ENCODE measurements at places on chromosomes 5 and 9. TPM values are rescaled to one million over a fixed set of nuclear protein-coding genes. Genes with fewer than 3 reads are reported as not detected.

DNA sequence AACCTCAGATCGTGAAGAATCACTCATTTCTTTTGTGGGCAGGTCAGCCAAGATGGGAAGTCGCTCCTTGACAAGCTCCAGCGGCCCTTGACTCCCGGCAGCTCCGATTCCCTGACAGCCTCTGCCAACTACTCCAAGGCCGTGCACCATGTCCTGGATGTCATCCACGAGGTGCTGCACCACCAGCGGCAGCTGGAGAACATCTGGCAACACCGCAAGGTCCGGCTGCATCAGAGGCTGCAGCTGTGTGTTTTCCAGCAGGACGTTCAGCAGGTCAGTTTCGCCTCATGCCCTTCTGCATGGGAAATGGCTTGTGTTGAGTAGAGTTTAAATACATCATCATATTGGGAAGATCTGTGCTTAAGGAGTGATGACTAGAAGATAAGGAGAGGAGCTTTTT lies 173.3 kb downstream of the TRIO start:
- DNase-seq = no peak

DNA sequence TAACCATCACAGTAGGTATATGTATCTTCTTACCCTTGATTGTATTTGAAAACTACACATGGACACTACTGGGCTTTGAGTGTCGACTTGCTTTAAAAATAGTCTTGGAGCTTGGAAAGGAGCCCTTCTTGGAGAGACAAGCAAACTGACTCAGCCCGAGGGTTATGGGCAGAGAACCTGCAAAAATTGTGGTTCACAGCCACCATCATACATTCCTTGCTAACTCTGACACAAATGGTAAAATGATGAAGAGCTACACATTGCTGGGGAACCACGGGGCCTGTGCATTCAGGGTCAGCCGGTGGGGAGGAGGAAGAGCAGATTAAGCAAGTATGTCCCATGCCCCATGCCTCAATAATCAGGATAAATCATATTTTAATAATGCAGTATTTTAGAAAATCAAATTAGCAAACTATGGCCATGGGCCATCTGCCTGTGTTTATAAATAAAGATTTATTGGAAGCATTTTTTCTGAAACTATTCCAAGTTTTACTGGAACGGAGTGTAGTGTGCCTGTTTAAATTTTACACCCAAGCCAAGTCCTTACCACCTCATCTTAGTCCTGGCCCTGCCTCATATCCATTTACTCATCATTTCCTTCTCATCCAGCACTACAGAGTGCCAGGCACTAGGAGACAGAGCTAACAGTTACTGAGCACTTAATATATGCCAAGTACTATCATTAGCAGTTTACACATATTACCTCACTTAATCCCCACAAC lies 195.7 kb downstream of the PALM2AKAP2 start:
- DNase-seq = no peak

The HMCN2 gene
- not detected for polyA plus RNA-seq

The SPINK13 gene
- not detected for polyA plus RNA-seq

The CNOT8 gene
- 38.8 TPM for polyA plus RNA-seq

DNA sequence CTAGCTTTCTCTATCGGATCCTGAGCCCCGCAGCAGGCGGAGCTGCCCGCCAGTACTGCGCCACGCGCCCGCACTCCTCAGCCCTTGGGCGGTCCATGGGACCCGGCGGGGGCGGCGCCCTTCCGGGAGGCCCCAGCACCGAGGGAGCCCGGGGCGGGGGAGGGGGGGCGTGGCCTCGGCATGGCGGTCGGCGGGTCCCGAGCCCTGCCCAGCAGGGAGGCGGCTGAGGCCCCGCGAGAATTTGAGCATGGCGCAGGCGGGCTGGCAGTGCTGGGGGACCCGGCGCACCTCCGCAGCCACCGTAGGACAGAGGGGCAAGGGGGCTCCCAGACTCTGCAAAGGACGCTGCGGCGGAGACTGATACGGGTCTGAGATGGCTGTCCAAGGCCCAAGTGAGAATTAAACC lies 6.8 kb downstream of the ZDHHC11B start:
- no peak for DNase-seq

DNA sequence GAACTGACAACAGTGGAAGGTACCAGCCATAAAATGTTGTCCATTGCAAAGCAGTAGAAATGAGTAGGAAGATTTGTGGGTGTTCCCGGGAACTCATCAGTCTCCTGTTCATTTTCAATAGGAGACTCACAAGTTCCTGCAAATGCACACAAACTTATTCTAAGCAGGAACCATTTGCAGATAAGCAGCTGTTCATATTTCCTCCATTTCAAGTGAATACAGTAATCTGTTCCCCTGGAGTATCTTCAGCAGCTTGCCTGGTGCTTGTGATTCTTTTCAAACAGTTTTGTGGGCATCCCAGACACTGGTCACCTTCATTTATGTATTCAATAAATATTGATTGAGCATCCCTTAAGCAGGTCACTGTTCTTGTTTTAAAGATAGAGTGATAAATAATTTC lies 1315.5 kb upstream of the C9orf72 start:
- no peak for DNase-seq

The GCNT4 gene
- 10.1 TPM for polyA plus RNA-seq

The SLC27A6 gene
- 0.10 TPM for polyA plus RNA-seq

- no peak for DNase-seq
Measured at GRCh38 chr9:129423216-129423615, 197.7 kb downstream of the C9orf50 start.

- no peak for DNase-seq
Measured at GRCh38 chr9:114002271-114002985, 75.7 kb downstream of the AMBP start.

GRCh38 chr5:149438711-149439132 lies 59.6 kb upstream of the IL17B start:
- no peak for DNase-seq

The LCN15 gene
- polyA plus RNA-seq = not detected

DNA sequence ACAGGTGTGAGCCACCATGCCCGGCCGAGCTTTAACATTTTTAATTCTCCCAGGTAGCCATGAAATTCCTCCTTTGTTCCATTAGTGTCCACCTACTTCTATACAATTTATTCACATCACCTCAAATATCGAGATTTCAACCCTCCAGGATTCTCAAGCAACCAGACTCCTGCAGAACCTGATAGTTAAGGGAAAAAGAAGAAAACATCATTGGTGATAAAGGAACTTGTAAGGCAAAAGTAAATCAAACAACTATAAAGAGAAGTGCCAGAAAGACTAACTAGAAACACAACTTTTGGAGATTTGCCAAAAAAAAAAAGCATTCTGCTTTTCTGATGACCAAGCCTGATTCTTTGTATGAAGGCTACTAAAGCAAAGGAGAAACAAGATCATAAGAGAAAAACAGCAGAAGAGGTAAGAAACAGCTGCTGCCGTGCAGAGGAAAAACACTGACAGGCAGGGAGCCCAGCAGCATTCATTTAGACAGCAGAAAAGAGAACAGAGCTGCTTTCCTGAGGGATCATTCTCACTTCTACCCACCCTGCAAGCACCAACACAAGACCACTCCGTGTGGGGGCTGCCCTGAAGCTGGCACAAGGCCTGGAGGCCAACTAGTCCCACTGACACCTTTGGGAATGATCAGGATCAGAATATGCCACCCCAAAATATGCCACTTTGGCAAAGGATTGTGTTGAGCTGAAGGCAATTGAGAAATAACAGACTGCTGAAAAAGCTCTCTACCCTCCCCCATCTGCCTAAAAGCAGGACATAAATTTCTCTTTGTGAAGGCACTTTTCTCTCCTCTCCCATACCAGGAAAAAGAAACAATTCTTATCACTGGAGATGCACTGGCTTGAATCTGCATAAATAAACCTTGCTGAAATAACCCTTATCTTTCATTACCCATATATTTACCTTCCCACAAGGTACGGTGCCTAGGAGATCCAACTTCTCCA lies 75.1 kb downstream of the ALDH7A1 start:
- DNase-seq = no peak

DNA sequence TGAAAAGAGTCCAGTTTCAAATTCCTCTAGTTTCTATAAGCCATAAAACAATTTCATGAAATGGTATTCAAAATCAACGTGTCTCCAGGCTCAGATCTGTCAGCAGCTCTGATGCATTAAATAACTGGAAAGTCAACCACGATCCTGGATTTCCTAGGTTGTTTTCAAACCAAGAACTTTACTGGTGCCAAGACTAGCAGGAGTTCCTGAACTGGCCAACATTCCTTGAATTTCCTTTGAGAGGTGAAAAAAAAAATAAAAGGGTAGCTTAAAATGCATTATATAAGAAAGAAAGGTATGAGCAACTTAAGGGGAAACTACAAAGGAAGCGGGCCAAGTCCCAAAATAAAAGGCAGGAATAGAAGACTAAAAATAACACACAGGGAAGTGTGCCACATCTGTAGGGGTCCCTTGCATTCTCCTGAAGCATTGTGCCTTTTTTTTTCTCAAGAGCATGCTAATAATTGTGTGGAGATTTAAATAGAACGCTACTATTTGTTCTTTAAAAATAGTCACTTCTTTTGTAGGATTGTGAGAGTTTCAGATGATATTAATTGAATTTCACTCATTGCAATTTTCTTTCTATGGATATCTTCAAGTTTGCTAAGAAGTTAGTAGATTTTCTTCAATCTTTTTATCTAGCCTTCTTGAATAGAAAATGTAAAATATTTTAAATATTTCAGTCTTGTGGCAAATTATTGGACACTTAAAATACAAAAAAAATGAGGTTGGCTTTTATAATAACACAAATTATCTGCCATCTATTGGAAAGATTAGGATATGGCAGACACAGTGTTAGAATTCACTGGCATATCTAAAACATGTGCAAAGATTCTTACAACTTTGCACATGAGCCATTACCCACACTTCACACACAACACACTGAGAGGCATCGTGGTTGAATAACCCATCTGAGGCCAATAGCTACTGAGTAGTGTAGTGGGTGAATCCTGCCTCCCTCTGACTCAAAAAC lies 15.3 kb downstream of the ESM1 start:
- DNase-seq = no peak

GRCh38 chr5:94239266-94239665 lies 379.1 kb downstream of the KIAA0825 start:
- no peak for DNase-seq

The MBLAC2 gene
- 2.7 TPM for polyA plus RNA-seq

- no peak for DNase-seq
Measured at GRCh38 chr5:122030251-122030650, 47.8 kb downstream of the LOX start.

The CTXN3 gene
- polyA plus RNA-seq = not detected

The RALGDS gene
- 18.0 TPM for polyA plus RNA-seq

The PKD2L2 gene
- not detected for polyA plus RNA-seq

- no peak for DNase-seq
Measured at GRCh38 chr5:124748687-124749594, 2.5 kb upstream of the ZNF608 start.

DNA sequence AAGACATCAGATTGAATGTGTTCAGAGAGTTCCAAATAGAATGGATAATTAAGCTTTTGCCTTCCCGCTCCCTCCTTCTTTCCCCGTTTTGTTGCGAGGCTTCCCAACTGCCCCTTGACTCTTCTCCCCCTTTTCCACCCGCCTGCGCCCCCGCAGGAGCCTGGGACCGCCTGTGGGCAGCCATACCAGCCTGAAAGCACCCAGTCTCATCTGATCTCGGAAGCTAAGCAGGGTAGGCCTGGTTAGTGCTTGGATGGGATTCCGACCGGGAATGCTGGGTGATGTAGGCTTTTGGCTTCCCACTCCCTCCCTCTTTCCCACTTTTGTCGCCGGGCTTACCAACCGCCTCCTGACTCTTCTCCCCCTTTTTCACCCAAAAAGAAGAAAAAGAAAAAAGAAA lies 6.8 kb upstream of the HSD17B4 start:
- no peak for DNase-seq

DNA sequence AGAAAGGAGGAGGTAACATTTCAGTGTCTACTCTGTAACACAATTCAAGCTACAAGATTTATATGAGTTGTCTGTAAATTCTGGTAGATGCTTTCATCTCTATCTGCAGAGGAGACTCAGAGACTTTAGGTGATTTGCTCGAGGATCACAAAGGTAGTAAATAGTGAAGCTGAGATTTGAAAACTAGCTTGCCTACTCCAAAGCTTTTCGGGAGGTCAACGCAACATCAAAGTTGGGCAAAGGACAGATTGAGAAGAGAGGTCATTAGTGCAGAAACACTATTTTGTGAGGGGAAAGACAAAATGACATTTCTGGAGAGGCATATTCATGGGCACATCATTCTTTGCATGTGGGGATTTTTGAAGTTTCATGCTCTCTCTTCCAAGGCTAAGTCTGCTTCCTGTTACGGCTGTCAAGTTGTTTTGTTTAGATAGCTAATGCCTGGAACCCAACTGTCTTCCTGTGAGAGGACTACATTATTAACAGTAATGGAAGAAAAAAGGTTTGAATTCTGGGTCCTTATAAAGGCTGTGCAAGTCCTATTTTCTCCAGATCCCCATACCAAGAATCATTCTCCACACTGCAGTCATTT lies 413.5 kb upstream of the ZNF462 start:
- no peak for DNase-seq

- DNase-seq = no peak
Measured at GRCh38 chr9:24073007-24073592, 247.1 kb upstream of the ELAVL2 start.

DNA sequence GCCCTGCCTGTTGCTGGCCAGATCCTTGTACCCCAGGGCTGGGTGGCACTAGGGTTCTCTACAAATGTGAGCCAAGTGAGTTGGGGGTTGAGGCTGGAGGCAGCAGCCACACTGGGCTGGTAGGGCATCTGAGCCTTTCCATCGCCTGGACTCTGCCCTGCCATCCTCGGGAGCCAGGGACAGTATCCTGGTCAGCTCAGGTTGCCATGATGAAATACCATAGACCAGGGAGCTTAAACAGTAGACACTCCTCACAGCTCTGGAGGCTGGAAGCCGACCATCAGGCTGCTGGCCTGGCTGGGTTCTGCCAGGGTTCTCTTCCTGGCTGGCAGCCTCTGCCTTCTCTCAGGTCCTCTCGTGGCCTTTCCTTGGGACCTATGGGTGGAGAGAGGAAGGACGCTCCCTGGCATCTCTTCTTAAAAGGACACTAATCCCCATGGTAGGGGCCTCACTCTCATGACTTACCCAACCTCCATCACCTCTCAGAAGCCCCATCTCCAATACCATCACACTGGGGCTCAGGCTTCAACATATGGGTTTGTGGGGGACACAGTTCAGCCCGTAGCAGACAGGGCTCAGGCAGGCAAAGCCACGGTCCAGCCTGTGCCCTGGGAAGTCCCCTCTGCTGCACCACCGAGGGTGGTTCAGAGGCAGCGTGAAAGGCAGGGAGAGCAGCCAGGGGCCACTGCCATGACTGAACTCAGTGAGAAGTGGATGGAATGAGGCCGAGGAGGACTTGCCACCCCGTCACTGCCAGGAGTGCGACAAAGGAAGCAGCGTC lies 50.1 kb downstream of the HMCN2 start:
- no peak for DNase-seq

- DNase-seq = no peak
Measured at GRCh38 chr9:114163517-114163951, 8.2 kb downstream of the COL27A1 start.

- DNase-seq = no peak
Measured at GRCh38 chr5:149455889-149456409, 76.9 kb upstream of the IL17B start.

- DNase-seq = no peak
Measured at GRCh38 chr9:1462626-1463308, 412.6 kb downstream of the DMRT2 start.

- DNase-seq = no peak
Measured at GRCh38 chr9:124040935-124041816, 29.6 kb downstream of the LHX2 start.

The PAX5 gene
- not detected for polyA plus RNA-seq

The MAP1B gene
- polyA plus RNA-seq = 30.9 TPM

The CAMK2A gene
- polyA plus RNA-seq = 0.09 TPM

The EIF4E1B gene
- polyA plus RNA-seq = not detected
